ENCODE measurements at places on chromosomes 16 and 17. TPM values are rescaled to one million over a fixed set of nuclear protein-coding genes. Genes with fewer than 3 reads are reported as not detected.
A peak's percentile ranks its signal among the peaks of the same experiment; 100 is the strongest.

DNA sequence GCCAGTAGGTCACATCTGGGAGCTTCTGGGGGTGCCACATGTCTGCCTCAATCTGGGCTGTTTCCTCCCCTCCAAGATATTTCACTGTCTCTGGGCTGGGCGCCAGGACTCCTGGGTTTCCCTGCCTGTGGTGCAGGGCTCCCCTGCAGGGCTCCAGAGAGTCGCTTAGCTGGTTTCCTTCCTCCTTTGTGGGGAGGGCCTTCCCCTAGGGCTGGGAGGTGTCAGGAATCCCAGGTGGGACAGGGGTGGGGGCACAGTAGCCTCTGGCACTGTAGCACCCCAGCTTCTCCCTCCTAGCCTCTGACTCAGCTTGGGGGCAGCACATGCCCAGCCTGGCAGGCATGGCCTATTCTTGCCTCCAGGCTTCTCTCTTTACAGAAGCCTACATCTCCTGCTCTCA is 2.6 kb downstream of the RARA start:
- no peak overlapping the region for H3K4me3 ChIP-seq
- H3K27ac ChIP-seq: peak overlapping the region; percentile 72
- no peaks in the 10 kb centered on the region for H3K36me3 ChIP-seq
- H3K27me3 ChIP-seq: no peaks in the 10 kb centered on the region

DNA sequence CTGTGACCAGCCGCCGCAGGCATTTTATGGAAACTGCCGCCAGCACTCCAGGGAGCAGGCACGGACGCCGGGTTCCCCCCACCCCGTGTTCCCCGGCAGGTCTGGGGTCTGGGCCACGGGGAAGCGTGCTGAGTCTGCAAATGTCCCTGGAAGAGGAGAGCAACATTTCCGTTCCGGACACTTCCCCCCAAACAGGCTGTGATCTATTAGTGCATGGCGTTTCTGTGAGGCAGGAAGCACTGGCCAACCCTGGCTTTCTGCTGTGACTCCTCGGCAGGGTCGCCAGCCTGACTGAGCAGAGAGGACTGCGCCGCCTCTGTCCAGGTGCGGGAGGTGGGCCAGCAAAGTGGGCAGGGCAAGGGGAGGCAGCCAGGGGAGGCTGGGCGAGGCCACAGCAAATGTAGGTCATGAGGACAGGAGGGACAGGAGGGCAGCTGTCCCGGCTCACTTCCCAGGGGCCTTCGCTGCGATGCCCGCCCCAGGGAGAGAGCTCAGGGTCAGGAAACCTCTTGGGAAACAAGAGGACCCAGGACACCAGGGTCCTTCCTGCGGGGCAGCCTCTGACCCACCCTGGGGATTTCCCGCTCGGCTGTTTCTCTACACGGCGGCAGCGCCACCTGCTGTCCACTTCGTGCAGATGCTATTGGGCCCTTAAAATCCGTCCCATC is 9.5 kb downstream of the FOXF1 start:
- peak; percentile 48 for DNase-seq
- H3K4me3 ChIP-seq: no peak overlapping the region
- peaks cover 23% of the 10 kb centered on the region for H3K27me3 ChIP-seq
- no peak overlapping the region for H3K27ac ChIP-seq

GRCh38 chr16:57165938-57166337 is 19.9 kb downstream of the PSME3IP1 start:
- DNase-seq: no peak
- H3K4me1 ChIP-seq: no peaks in the 10 kb centered on the region
- H3K27me3 ChIP-seq: no peaks in the 10 kb centered on the region
- no peaks in the 10 kb centered on the region for H3K36me3 ChIP-seq

GRCh38 chr16:86748652-86749051 is 170.3 kb downstream of the FOXL1 start:
- no peak overlapping the region for H3K4me3 ChIP-seq
- no peaks in the 10 kb centered on the region for H3K27me3 ChIP-seq
- H3K36me3 ChIP-seq: no peaks in the 10 kb centered on the region
- no peak for DNase-seq

DNA sequence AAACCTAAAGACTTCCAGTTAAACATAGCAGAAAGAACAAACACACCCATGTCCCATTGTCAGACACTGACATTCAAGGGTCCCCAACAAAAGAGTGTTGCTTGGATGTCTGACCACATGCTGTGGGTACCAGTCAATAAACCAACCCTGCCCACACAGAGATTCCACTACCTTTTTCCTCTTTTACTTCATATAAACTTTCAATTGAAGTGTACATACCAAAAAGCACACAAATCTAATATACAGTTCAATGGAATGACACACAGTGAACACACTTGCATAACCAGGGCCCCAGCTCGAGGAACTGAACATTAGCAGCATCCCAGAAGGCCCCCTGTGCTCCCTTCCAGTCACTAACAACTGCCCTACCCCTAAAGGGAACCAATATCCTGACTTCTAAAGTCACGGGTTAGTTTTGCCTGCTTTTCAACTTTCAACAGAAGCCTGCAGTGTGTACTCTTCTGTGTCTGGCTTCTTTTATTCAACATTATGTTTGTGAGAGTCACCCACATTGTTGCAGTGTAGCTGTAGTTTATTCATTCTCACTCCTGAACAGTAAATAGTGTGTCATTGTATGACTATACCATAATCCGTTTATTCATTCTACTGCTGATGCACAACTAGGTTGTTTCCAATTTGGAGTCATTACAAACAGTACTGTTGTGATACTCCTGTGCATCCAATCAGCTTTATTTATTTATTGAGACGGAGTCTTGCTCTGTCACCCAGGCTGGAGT is 18.0 kb downstream of the CFDP1 start:
- no peak overlapping the region for H3K27ac ChIP-seq
- H3K36me3 ChIP-seq: no peaks in the 10 kb centered on the region
- H3K4me1 ChIP-seq: no peaks in the 10 kb centered on the region
- DNase-seq: no peak

DNA sequence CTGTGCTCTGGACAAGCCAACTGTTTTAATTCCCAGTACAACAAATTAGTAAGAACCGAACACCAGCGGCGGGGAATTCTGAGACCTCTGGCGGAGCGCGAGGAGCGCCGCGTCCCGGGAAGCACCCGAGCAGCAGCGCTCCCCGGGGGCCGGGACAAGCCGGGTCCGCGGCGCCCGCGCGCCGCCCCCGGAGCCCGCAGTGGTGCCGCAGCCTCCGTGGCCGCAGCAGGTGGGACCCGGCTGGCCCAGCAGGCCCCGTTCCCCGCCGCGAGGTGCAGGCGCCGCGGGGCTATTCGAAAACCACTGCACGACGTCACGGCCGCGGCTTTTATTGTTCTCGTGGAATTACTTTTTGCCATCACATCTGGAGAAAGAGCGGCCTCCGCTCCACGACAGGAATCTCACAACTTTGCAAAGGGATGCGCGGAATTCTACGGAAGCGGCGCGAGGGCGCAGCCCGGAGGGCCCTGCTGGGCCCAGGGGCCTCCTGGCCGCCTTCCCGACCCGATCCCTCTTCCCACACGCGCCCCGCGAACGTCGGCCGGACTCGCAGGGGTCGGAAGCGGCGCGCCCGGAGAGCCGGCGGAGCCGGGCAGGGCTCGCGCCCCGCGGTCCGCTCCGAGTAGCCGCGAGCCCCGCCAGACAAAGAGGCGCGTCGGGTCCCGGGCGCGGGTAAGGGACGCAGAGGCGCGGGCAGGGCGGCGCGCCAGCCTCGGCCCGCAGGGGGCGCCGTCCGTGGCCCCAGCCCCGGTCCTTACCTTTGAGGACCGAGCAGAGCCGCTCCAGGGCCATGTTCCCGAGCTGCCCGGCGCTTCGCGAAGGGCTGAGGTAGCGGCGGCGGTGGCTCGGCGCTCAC is 696 bp downstream of the NETO2 start:
- H3K27ac ChIP-seq: no peak overlapping the region
- H3K36me3 ChIP-seq: no peaks in the 10 kb centered on the region
- peaks cover 5% of the 10 kb centered on the region for H3K27me3 ChIP-seq
- peak overlapping the region; percentile 34 for H3K4me3 ChIP-seq

DNA sequence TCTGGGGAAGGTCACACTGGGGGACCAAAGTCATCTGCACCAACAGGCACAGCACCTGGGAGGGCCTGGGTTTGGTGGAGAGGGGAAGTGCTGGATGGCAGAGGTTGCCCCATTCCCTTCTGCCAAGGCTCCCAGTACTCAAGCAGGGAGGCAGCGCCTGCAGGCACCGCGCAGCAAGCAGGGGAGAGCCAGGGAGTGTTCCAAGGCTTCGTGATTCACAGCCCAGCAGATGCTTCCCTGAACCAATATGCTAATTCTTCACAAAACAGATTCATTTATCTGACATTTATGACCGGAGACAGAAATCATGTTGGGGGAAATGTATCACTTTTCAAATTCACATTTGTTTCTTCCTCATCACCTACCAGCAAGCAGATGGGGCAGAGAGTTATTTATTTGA is 13.4 kb upstream of the CDH5 start:
- no peak for DNase-seq
- H3K4me1 ChIP-seq: no peaks in the 10 kb centered on the region
- no peak overlapping the region for H3K27ac ChIP-seq
- no peaks in the 10 kb centered on the region for H3K36me3 ChIP-seq
- no peaks in the 10 kb centered on the region for H3K27me3 ChIP-seq

GRCh38 chr17:47687748-47688147 is 6.2 kb upstream of the TBKBP1 start:
- H3K27me3 ChIP-seq: no peaks in the 10 kb centered on the region
- no peak overlapping the region for H3K27ac ChIP-seq
- no peak overlapping the region for H3K4me3 ChIP-seq
- H3K4me1 ChIP-seq: peaks cover 3% of the 10 kb centered on the region
- H3K36me3 ChIP-seq: no peaks in the 10 kb centered on the region

The KRTAP4-1 gene
- not detected for total RNA-seq

The PIK3R5 gene
- 5.6 TPM for total RNA-seq

The NTN3 gene
- total RNA-seq: 1.3 TPM
